NCI-H2171 (cell line): ENCODE measurements at places on chromosomes 12 and 14.
A peak's percentile ranks its signal among the peaks of the same experiment; 100 is the strongest.

GRCh38 chr12:109944561-109945359, 44.7 kb downstream of the TCHP start:
- no peak for DNase-seq

DNA sequence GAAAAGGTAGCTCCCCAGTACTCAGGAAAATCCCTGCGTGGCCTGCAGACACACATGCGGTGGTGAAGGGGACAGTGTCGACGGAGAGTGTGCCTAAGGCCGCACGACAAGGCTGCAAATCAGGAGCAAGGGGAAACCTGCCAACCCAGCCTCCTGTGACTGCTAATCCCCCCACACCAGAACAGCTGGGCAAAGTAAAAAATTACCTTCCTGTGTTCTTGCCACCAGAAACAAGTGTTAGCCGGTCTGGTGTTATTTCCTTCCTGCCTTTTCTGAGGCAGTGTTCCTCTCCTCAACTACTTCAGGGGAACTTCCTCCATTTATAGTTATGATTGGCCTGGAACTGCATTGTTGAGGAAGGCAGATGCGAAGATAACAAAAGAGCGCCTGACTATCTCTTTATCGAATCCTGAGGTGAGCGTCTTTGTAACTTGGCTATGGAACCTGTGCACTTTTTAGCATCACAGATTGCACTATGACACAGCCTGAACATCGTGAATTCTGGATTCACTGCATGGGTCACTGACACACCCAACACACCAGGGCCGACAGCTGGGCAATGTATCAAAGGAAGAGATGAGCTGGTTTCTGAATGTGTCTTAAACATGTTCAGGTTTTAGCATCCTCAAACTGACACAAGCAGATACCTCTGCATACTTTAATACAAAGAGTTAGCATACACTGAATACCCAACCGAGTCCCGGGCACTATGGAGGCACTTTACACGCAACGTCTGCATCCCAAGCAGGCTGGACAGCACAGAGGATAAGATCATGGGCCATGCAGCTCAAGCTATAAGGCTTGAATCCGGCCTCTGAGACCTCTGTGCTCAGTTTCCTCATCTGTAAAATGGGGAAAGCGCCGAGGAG, 28.9 kb downstream of the SLC15A4 start:
- no peak for DNase-seq

GRCh38 chr12:48592591-48593086, 22.8 kb upstream of the LALBA start:
- no peak for DNase-seq

DNA sequence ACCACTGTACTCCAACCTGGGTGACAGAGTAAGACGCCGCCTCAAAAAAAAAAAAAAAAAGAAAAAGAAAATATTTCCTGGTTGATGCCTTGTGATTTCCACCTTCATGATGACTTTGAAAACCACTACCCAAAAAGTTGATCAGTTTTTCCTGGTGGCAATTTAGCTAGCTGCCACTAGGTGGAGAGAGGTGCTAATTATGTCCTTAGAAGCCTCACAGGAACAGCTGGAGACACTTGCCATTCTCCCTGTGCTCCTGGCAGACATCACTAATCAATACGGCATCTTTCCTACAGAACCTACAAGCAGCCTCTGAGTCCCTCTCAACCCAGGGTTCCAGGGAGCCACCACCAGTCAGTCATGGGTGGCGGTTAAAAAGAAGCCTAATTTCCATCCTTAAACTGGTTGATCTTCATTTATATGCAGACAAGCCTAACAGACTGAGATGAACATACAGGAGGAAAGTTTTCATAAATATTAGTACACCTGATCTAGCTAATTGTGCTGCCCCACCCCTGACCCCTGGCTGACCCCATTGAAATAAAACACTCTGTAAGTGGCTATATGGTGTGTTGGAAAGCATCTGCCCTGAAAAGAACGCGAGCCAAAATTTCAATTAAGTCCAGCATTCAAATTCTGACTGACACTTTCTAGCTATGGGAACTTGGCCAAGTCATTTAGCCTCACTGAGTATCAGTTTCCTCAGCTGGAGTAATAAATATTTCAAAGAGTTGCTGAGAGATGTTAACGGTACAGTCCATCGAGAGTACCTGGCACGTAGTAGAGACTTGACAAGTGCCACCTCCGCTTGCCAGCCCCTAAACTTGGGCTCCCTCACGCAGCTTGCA, 6.2 kb upstream of the OAS1 start:
- DNase-seq: peak; percentile 85

- DNase-seq: no peak
Observed at GRCh38 chr12:24643120-24644119, 305.5 kb downstream of the BCAT1 start.

- no peak for DNase-seq
Observed at GRCh38 chr12:10126413-10126812, 3.6 kb downstream of the CLEC7A start.
